ENCODE measurements at places on chromosomes 2 and 18. TPM values are rescaled to one million over a fixed set of nuclear protein-coding genes. Genes with fewer than 3 reads are reported as not detected.

ASNSD1 gene
- total RNA-seq = 25.2 TPM

GRCh38 chr2:9952286-9952737, 819 bp downstream of the GRHL1 start:
- H3K36me3 ChIP-seq = no peaks in the 10 kb centered on the region
- H3K4me1 ChIP-seq = no peaks in the 10 kb centered on the region
- peaks cover 68% of the 10 kb centered on the region for H3K27me3 ChIP-seq
- no peak overlapping the region for H3K27ac ChIP-seq

GPR45 gene
- total RNA-seq = not detected

STK36 gene
- 35.7 TPM for total RNA-seq

EFHD1 gene
- 8.0 TPM for total RNA-seq

DNA sequence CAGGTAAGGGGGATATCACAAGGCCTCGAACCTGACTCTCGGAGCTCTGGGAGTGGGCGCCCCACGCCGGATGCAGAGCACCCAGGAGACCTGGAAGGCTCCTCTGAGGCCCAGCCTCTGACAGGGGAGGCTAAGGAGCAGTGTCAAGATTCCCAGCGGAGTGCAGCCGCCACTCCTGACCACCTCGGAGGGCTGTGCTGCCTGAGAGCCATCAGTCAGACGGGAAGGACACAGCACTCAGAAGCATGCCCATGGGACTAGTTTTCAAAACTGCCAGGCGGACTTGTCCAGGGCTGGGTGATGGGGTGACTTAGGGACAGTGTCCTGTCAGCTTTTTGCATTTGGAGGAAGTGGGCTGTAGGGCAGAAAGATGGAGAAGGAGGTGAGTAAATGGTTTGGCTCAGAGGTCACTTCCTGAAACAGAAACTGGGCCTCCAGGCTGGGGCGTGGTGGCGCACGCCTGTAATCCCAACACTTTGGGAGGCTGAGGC, 34.6 kb upstream of the B3GNT7 start:
- DNase-seq = no peak
- no peaks in the 10 kb centered on the region for H3K27me3 ChIP-seq
- peaks cover 6% of the 10 kb centered on the region for H3K4me1 ChIP-seq
- no peak overlapping the region for H3K27ac ChIP-seq
- H3K36me3 ChIP-seq = no peaks in the 10 kb centered on the region
- H3K4me3 ChIP-seq = no peak overlapping the region

PREPL gene
- total RNA-seq = 30.7 TPM

GRCh38 chr2:178111743-178112142, 494 bp upstream of the RBM45 start:
- H3K4me1 ChIP-seq = peaks cover 3% of the 10 kb centered on the region
- no peak for DNase-seq

BCL2 gene
- total RNA-seq = 0.70 TPM

DNA sequence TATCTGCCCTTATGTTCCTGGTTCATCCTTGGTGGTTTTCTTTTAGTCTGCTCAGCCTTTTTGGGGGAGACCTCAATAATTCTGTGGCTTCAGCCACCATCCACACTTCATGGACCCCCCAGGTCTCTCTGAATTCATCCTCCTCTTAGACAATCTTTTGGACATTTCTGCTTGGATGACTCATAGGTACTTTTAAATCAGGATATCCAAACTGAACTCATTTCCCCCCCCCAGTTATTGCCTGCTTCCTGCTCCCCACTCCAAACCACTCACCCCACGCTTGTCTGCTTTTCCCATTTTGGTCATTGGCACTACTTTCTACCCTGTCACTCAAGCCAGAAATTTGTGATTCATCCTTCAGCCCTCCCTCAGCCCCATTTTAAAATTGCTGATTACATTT, 78.5 kb downstream of the TANC1 start:
- H3K36me3 ChIP-seq = no peaks in the 10 kb centered on the region
- H3K4me1 ChIP-seq = peaks cover 32% of the 10 kb centered on the region
- no peak for DNase-seq
- no peak overlapping the region for H3K4me3 ChIP-seq
- no peak overlapping the region for H3K27ac ChIP-seq

GRCh38 chr18:56067969-56068671, 480.1 kb upstream of the TCF4 start:
- H3K4me1 ChIP-seq = no peaks in the 10 kb centered on the region
- H3K4me3 ChIP-seq = no peak overlapping the region
- H3K36me3 ChIP-seq = no peaks in the 10 kb centered on the region
- no peak overlapping the region for H3K27ac ChIP-seq

- H3K36me3 ChIP-seq = no peaks in the 10 kb centered on the region
- DNase-seq = no peak
- H3K27ac ChIP-seq = no peak overlapping the region
- H3K4me3 ChIP-seq = no peak overlapping the region
Observed at GRCh38 chr2:233498126-233498525, 68.5 kb downstream of the USP40 start.

CIB4 gene
- total RNA-seq = not detected

DNA sequence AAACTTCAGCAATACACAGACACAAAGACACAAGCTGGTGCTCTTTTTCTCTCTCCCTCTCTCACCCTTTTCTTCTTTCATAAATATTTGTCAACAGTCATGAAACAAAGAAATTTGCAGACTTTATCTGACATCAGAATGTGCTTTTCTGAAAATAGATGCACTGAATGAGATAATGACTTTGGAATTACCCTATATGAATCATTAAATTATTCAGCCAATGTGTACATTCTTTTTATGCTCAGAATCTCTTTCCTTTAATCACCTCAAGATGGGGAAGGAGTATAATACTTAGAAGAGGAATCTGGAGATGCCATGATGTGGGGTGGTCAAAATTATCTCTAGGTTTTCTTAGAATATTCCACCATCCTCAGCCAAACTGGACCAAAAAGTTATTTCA, 289.9 kb downstream of the LRRTM1 start:
- DNase-seq = no peak
- peaks cover 5% of the 10 kb centered on the region for H3K4me1 ChIP-seq
- H3K27ac ChIP-seq = no peak overlapping the region
- no peak overlapping the region for H3K4me3 ChIP-seq
- no peaks in the 10 kb centered on the region for H3K27me3 ChIP-seq
- H3K36me3 ChIP-seq = no peaks in the 10 kb centered on the region

CYTIP gene
- total RNA-seq = not detected

NPHP1 gene
- total RNA-seq = 6.2 TPM

LOXL3 gene
- total RNA-seq = 23.7 TPM

- no peak overlapping the region for H3K27ac ChIP-seq
- H3K36me3 ChIP-seq = no peaks in the 10 kb centered on the region
- H3K4me3 ChIP-seq = no peak overlapping the region
- no peaks in the 10 kb centered on the region for H3K27me3 ChIP-seq
- no peak for DNase-seq
Observed at GRCh38 chr2:240161087-240161750, 20.8 kb upstream of the OTOS start.

- H3K27me3 ChIP-seq = peaks cover 99% of the 10 kb centered on the region
- H3K4me3 ChIP-seq = peak within 1 kb of the TSS; percentile 13
- DNase-seq = peak; percentile 28
- no peak within 1 kb of the TSS for H3K27ac ChIP-seq
- peaks cover 5% of the 10 kb centered on the region for H3K4me1 ChIP-seq
Observed at GRCh38 chr2:176106581-176107539, at the start of gene HOXD11. HOXD11 (plus strand) TSS chr2:176107280; CDS start chr2:176107356, 76 bp downstream.

RGPD8 gene
- 17.0 TPM for total RNA-seq

- no peak overlapping the region for H3K4me3 ChIP-seq
- no peak overlapping the region for H3K27ac ChIP-seq
- H3K36me3 ChIP-seq = no peaks in the 10 kb centered on the region
- peaks cover 19% of the 10 kb centered on the region for H3K4me1 ChIP-seq
- peak; percentile 10 for DNase-seq
Observed at GRCh38 chr2:68287580-68288441, 31.9 kb downstream of the CNRIP1 start.

- H3K4me1 ChIP-seq = peaks cover 16% of the 10 kb centered on the region
- H3K36me3 ChIP-seq = no peaks in the 10 kb centered on the region
- H3K27me3 ChIP-seq = no peaks in the 10 kb centered on the region
Observed at GRCh38 chr18:76524900-76525698, 30.1 kb upstream of the ZNF516 start.

DNA sequence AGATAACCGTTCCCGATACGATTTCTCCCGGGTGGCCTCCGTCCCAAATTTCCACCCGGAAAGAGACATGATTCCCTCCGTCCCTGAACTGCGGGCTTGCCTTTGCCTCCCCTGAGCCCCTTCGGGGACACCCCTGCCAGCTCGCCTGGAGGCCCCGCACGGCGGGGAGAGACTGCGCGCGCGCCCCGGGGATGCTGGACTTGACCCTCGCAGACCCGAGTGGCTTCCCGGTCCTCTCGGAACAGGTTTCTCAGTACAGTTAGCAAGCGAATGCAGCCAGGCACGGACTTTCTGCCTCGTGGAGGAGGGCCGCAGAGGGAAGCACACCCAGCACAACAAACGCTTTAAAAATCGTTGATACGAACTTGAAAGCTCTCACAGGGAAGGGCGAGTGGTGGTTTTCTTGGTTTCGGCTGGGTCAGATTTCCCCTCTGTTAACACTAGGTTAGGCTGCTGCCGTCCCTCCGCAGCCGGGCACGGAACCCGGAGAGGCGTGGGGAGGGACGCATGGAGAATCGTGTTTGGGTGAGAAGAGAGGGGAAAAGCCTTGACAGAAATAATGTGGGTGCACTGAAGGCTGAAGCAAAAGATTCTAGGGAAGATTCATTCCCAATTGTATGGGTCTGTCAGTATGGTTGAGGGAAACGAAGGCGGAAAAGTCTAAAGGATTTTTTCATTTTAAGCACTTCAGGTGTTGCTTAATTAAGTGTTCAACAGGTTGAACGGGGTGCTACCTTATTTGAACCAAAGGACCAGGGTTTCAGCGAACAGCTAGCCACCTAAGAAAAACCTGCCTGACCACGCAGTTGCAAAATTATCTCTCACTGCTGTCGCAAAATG, 916 bp downstream of the TNFRSF11A start:
- no peak for DNase-seq
- peaks cover 18% of the 10 kb centered on the region for H3K4me1 ChIP-seq
- no peaks in the 10 kb centered on the region for H3K36me3 ChIP-seq
- peak overlapping the region; percentile 61 for H3K4me3 ChIP-seq
- no peak overlapping the region for H3K27ac ChIP-seq

GLI2 gene
- 13.8 TPM for total RNA-seq

DNA sequence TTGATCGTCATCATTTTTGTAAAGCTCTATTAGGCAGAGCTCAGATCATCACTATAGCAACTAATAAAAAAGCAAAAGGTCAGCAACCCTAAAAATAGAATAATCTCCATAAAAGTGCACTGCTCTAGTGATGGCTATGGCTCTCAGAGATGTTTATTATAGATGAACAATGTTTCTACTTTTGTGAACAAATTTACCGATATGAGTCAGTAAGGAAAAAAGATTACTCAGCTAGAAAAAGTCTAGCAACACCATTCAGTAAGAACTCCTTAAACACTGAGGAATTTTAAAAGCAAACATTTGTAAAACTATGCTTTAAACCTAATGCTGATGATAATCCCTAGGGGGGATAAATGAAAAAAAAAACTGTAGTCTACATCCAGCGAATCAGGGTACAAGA, 69.6 kb downstream of the ACVR1C start:
- no peaks in the 10 kb centered on the region for H3K36me3 ChIP-seq
- no peaks in the 10 kb centered on the region for H3K27me3 ChIP-seq
- no peak overlapping the region for H3K27ac ChIP-seq

- no peaks in the 10 kb centered on the region for H3K4me1 ChIP-seq
- H3K27me3 ChIP-seq = no peaks in the 10 kb centered on the region
- no peaks in the 10 kb centered on the region for H3K36me3 ChIP-seq
Observed at GRCh38 chr2:33522576-33522975, 46.1 kb downstream of the RASGRP3 start.

DNA sequence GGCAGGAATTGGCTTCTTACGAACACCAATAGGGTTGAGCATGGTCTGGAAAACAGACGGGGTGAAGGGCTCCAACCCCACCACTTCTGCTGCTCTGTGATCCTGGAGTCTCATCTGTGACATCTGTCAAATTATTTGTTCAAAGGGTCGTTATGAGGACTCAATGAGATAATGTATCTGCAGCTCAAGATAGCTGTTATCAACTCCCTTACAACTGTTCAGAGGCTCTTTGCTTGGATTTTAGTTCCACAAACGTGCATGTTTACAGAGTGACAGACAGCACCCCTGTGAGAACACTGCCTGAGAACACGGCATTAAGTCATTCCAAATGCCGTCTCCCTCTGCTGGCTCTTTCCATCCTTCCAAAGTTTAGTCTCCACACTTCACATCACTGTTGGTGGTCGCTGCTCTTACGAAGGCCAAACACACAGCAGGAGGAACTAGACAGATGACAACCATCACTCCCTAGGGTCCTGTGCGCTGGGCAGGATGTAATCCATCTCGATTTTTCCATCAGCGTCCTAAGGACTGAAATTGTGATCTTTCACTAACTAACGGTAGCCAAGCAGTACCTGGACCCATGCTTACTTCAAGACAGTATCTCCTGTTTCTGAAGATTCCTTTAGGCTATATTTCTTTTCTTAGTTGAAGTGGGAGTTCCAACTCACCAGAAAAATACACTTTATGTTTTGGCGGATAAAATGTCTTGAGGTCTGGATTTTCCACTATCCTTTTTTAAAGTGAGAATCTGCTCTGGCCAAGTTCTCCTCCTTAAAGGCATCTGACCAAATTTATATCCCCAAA, 220.3 kb downstream of the ANAPC1 start:
- peaks cover 11% of the 10 kb centered on the region for H3K4me1 ChIP-seq
- H3K27me3 ChIP-seq = no peaks in the 10 kb centered on the region
- peak overlapping the region; percentile 46 for H3K27ac ChIP-seq
- DNase-seq = no peak
- H3K4me3 ChIP-seq = no peak overlapping the region

- no peaks in the 10 kb centered on the region for H3K27me3 ChIP-seq
- DNase-seq = no peak
- H3K4me3 ChIP-seq = no peak overlapping the region
- no peak overlapping the region for H3K27ac ChIP-seq
- H3K36me3 ChIP-seq = no peaks in the 10 kb centered on the region
- H3K4me1 ChIP-seq = peaks cover 5% of the 10 kb centered on the region
Observed at GRCh38 chr2:120945832-120946499, 210.3 kb downstream of the GLI2 start.

MYOM1 gene
- 219 TPM for total RNA-seq

BMP10 gene
- total RNA-seq = 0.95 TPM

DNA sequence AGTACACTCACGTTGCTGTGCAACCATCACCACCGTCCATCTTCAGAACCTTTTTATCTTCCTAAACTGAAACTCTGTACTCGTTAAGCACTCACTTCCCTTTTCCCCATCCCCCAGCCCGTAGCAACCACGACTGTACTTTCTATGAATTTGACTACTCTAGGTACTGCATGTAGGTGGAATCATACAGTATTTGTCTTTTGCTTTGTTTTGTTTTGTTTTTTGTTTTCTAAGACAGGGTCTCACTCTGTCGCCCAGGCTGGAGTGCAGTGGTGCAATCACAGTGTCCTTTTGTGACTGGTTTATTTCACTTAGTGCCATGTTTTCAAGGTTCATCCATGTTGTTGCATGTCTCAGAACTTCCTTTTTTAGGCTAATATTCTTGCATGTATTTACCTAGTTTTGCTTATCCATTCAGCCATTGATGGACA, 7.0 kb upstream of the TYMS start:
- no peaks in the 10 kb centered on the region for H3K27me3 ChIP-seq
- no peak overlapping the region for H3K4me3 ChIP-seq
- H3K27ac ChIP-seq = no peak overlapping the region
- H3K36me3 ChIP-seq = no peaks in the 10 kb centered on the region
- no peaks in the 10 kb centered on the region for H3K4me1 ChIP-seq

Measured in cardiac muscle cell (in vitro differentiated cells and primary cell).